ENCODE measurements at places on chromosomes 16 and 17.

- DNase-seq = no peak
These were observed 407.9 kb downstream of the SOX9 start for GRCh38 chr17:72528683-72529082.

GRCh38 chr16:11583889-11584565, 2.7 kb downstream of the LITAF start:
- DNase-seq = no peak

DNA sequence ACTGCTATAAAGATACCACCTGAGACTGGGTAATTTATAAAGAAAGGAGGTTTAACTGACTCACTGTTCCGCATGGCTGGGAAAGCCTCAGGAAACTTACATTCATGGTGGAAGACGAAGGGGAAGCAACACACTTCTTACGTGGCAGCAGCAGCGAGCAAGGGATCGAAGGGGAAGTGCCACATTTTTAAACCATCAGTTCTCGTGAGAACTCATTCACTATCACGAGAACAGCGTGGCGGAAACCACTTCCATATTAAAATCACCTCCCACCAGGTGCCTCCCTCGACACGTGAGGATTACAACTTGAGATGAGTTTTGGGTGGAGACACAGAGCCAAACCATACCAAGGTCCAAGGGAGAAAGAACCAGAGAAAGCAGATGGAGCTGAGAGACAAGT, 454.3 kb upstream of the CDH11 start:
- DNase-seq = no peak

DNA sequence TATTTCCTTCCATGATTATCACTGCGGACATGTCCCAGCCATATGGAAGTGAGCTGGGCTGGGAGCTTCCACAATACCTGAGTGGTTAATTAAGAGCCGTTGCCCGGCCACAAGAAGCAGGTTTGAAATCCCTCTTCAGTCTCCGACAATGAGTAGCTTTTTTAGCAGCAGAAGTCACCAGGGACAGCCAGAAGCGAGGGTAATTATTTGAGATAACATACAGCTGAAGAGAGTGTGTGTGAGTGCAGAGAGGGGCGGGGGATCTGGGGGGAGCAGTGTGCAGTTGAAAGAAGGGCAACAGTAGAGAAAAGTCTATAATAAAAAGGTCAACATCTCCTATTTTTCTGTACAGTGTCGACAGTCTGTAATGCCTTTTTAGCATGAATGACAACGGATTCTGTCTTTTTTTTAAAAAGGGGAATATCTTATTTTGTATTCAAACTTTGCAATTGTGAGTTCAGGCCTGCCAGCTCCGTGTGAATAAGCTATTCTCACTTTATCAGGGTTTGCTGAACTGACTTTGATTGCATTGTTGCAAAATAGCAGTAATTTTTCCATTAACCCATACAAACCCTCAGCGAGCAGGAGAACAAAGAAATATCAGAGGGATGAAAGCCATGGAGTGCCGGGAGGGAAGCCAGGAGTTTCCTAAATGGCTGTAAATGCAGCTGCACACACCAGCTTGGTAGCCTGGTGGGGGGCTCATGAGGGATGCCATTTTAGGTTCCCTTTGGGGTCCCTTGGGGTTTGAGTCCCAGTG, 220.3 kb upstream of the IRX3 start:
- DNase-seq = no peak

DNA sequence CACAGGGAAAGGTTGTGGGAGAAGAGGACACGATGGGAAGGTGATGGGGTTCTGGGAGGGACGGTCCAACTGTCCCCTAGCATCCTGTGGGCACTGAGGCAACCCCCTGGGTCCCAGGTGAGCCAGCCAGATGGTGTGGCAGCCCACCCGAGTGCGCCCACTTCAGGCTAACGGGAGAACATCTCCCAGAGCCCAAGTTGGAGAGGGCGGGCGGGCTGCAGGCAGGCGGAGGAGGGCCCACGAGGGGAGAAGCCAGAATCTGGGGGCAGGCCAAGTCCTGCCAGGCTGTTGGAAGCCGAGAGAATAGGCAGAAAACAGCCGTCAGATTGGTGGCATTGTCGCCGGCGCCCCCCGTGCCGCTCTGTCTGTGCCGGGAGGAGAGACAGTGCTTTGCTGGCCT, 13.8 kb upstream of the ABCC3 start:
- no peak for DNase-seq
